ENCODE measurements at places on chromosomes 6 and 20. TPM values are rescaled to one million over a fixed set of nuclear protein-coding genes. Genes with fewer than 3 reads are reported as not detected.

ZSCAN12 gene
- total RNA-seq: 1.5 TPM

PGC gene
- total RNA-seq: 0.14 TPM

GSTA1 gene
- not detected for total RNA-seq

C20orf144 gene
- 0.08 TPM for total RNA-seq

SNPH gene
- 3.1 TPM for total RNA-seq

SIRPA gene
- 22.5 TPM for total RNA-seq

DEF6 gene
- total RNA-seq: 0.05 TPM

VSX1 gene
- 1.3 TPM for total RNA-seq

SPATA25 gene
- 0.50 TPM for total RNA-seq

COL12A1 gene
- 5.4 TPM for total RNA-seq

SYNDIG1 gene
- total RNA-seq: 1.4 TPM

CDYL gene
- total RNA-seq: 19.1 TPM

HLA-DQB2 gene
- total RNA-seq: not detected

EFCAB8 gene
- not detected for total RNA-seq

HLA-DPA1 gene
- total RNA-seq: not detected

CLVS2 gene
- 0.15 TPM for total RNA-seq

MMP24 gene
- 35.6 TPM for total RNA-seq

HINT3 gene
- 5.2 TPM for total RNA-seq

LY86 gene
- total RNA-seq: not detected

ADAM33 gene
- 0.14 TPM for total RNA-seq

RIPOR2 gene
- 0.69 TPM for total RNA-seq

SRC gene
- total RNA-seq: 113 TPM

IL17F gene
- not detected for total RNA-seq

GNMT gene
- 0.08 TPM for total RNA-seq

BAG2 gene
- total RNA-seq: 6.7 TPM

TGM3 gene
- 0.12 TPM for total RNA-seq

DNAH8 gene
- total RNA-seq: not detected

ARG1 gene
- total RNA-seq: not detected

HLA-DRA gene
- not detected for total RNA-seq

CRYBG1 gene
- total RNA-seq: 0.82 TPM

PAK1IP1 gene
- total RNA-seq: 19.3 TPM

ANKRD66 gene
- total RNA-seq: not detected

PLCB1 gene
- total RNA-seq: 0.20 TPM

LHFPL5 gene
- 0.16 TPM for total RNA-seq

CCN5 gene
- total RNA-seq: 34.3 TPM

TREML2 gene
- not detected for total RNA-seq

MEI4 gene
- total RNA-seq: not detected

IRF4 gene
- total RNA-seq: 0.24 TPM

OR2B3 gene
- not detected for total RNA-seq

TFAP2D gene
- not detected for total RNA-seq

TP53TG5 gene
- not detected for total RNA-seq

DACT2 gene
- total RNA-seq: 0.06 TPM

ENPP1 gene
- total RNA-seq: 1.3 TPM

NFATC2 gene
- 7.7 TPM for total RNA-seq

ORC3 gene
- total RNA-seq: 16.3 TPM

CCDC167 gene
- 42.2 TPM for total RNA-seq

MUC21 gene
- total RNA-seq: not detected

LINC00237 gene
- total RNA-seq: not detected

ASIP gene
- total RNA-seq: not detected

APMAP gene
- total RNA-seq: 190 TPM

BEND6 gene
- total RNA-seq: 1.2 TPM

WFDC9 gene
- not detected for total RNA-seq

KCTD20 gene
- 16.9 TPM for total RNA-seq

CYP39A1 gene
- total RNA-seq: not detected

CST4 gene
- not detected for total RNA-seq

GNAS-AS1 gene
- not detected for total RNA-seq

ZC2HC1B gene
- total RNA-seq: not detected

EDN3 gene
- total RNA-seq: 2.7 TPM
